ENCODE measurements at places on chromosomes 3 and 15.

DNA sequence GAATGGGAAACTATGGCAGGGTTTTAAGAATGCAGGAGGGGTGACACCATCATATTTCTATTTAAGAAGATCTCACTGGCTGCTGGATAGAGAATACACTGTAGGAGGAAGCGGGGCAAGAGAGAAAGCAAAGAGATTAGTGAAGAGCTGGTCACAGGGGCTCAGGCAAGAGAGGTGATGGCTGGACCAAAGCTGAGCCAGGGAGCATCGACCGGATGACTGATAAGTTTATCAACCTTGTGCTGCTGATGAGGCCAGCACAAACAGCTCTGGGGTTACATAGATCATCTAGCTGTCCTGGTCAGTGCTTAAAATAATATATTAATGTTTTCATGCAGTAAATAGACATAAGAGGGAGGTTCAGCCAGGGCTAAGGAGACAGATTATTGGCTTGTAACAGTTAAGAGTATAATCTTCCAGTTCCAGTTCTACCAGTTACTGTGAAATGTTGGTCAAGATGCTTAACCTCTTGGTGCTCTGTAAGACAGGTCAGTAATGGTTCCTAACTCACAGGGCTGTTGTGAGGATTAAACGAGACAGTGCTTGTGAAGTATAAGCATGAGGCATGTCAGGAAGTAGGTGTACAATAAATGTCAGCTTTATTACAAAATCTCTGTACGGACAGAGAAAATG is 201.0 kb upstream of the FEZF2 start:
- no peak for DNase-seq

DNA sequence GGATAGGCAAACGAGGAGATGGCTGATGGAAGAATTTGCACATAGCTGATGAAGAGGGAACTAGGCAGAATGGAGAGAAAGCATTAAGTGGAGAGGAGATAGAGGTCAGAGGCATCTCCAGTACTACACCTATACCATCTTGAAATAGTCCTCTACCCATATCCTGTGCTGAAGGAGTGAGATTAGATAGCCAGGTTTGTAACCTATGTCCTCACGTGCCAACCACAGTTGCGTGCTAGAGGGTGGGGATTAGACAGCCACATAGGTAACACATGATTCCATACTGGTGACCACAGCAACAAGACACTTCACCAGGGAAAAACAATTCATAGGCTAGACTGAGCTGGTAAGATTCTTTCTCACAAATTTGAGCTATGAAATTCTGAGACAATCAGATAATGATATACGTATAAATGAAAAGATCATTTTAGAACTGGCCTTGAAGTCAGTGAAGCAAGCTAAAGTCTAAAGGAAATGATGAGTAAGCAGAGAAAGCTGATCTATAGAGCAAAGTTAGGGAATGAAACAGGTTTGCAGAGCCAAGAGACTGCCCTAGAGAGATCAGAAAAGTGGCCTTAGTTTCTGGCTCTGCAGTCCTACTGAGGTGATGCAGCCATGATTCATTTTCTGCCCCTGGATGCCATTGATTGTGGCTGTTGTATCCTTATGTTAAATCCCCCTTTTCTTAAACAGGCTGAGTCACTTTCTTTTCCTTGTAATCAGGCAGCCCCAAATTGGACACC is 17.7 kb downstream of the MYNN start:
- no peak for DNase-seq

GRCh38 chr3:108388136-108389132 is 92.1 kb downstream of the HHLA2 start:
- DNase-seq, result no peak

DNA sequence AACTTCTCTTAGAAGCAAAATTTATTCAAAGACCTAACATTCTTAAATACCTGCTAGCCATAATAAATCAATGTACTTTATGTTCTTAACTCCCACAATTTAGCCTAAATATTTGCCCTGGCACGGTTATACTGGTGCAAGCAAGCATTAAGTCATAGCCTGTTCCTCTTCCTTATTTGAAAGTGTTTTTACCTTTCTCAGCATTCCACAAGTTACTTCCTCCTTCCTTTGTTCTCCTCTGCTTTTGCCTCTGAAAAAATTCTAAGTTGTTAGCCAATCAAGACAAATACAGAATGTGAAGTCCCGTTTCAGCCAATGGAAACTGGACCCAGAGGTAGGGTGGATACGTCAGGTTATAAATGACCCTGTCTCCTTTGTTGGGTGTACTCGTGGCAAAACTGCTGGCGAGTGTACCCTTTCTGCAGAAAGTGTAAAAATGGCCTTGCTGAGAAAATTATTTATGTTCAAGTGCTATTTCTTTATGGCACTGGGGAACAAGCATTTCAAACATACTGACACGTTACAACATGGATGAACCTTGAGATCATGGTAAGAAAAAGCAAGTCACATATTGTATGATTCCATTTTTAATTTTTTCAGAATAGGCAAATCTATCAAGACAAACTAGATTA is 3.1 kb upstream of the TATDN2 start:
- no peak for DNase-seq

GRCh38 chr3:188946351-188947240 is 225.2 kb upstream of the TPRG1 start:
- DNase-seq, result no peak

GRCh38 chr3:111314898-111315297 is 227.1 kb upstream of the CD96 start:
- DNase-seq, result no peak

- no peak for DNase-seq
Measured at GRCh38 chr3:99818818-99819217, 1.2 kb downstream of the CMSS1 start.

- DNase-seq, result no peak
Measured at GRCh38 chr15:67833710-67834511, 5.9 kb downstream of the RNU6-1 start.

DNA sequence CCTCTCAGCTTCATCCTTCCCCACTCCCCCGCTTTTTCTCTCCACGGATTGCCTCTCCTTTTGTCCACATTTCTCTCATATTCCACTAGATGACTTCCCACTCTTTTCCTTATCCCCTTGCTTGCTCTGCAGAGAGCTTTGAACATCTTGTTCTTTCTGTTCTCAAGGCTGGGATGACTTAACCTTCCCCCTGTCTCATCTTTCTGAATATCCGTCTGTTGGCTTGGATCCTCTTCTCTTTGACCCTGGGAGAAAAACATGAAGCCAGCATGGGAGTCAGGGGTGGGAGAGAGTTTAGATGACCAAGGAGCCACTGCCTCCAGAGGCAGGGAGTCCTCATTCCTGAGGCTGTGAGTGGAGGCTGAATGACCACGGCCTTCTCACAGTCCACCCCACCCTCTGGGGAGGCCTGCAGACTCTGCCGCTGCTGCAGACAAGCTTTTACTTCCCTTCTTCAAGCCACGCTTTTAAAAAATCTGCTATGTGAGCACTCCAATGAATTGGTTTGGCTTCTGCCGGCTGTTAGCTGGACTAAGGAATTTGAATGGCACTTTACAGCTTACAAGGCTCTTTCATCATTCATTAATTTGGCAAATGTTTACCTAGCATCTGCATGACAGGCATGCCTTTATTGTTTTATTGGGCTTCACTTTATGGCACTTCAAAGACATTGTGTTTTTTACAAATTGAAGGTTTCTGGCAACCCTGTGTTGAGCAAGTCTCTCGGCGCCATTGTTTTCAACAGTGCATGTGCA is 111.6 kb upstream of the SLC6A6 start:
- no peak for DNase-seq

DNA sequence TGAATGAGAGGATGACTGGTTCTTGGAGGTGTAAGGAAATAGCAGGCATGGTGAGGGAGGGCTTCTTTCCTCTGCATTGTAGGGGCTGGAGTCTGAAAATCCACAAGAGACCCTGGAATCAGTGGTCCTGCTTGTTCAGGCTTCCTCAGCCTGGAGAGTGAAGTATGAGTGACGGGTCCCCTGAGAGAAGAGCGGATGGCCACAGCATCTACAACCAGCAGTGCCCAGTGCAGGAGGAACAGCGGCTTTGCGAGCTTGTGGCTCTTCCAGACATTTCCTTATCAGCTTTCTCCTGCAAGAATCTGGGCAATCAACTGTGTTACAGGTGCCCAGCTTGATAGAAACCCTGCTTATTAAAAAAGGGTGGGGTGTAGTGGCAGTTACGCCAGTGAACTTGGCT is 97.0 kb upstream of the HES1 start:
- no peak for DNase-seq

- DNase-seq, result no peak
Measured at GRCh38 chr15:78006567-78007205, 70.8 kb downstream of the TBC1D2B start.

- no peak for DNase-seq
Measured at GRCh38 chr15:37109168-37109871, 9.0 kb upstream of the MEIS2 start.

- DNase-seq, result no peak
Measured at GRCh38 chr15:78507831-78508160, 419 bp downstream of the HYKK start.

DNA sequence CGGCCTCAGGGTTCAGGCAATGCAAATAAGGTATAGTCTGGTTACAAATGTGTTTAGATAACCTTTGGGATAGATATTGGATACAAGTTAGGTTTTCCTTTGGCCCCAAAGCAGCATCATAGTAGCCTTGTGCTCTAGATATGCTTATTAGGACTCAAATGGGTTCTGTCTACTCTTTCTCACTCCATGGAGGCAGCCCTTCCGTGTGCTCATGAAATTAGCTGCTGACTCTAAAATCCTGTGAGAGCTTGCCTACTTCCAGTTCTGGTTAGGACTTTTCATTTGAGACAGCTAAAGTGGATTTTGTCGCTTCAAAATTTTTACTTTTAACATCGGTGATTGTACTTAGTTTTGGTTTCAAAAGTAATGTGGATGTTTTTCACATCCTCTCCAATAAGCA is 1.6 kb downstream of the CDV3 start:
- DNase-seq, result no peak

DNA sequence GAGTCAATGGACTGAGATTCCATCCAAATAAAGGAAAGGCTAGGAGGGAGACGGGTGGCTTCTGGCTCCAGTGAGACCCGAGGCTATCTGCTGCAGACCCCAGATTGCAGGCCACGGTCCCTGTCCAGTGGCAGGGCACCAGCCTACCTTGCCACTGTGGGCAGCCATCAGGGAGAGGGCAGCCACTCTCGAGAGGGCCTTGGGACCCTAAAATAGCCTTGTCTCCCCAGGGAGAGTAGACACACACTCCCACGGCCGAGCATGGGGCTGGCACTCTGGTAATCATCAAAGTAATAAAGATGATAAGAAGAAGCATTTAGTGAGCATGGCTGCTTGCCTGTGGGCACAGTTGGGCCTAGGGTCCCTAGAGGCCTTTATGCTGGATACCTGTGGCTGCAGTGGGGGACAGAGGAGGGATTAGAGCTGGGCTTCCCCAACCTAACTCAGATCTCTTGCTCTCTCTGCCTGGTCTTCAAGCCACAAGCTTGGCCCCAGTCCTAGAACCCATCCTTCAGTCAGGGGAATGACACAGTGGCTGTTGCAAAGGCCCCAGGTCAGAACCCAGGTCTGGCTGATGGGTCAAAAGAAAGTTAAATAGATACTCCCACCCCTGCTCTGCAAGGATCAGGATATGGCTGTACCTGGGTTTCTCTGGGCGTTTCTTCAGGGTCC is 9.2 kb upstream of the VIPR1 start:
- DNase-seq, result no peak
